Activated naive CD4-positive, alpha-beta T cell (primary cell): ENCODE measurements at places on chromosomes 7 and 10.

- DNase-seq = no peak
These were observed 2.5 kb downstream of the LSM8 start for GRCh38 chr7:118186501-118186900.

- DNase-seq = no peak
These were observed 15.3 kb downstream of the SLC25A13 start for GRCh38 chr7:96306385-96307125.

GRCh38 chr7:135213831-135214230 is 2.5 kb upstream of the WDR91 start:
- DNase-seq = no peak

DNA sequence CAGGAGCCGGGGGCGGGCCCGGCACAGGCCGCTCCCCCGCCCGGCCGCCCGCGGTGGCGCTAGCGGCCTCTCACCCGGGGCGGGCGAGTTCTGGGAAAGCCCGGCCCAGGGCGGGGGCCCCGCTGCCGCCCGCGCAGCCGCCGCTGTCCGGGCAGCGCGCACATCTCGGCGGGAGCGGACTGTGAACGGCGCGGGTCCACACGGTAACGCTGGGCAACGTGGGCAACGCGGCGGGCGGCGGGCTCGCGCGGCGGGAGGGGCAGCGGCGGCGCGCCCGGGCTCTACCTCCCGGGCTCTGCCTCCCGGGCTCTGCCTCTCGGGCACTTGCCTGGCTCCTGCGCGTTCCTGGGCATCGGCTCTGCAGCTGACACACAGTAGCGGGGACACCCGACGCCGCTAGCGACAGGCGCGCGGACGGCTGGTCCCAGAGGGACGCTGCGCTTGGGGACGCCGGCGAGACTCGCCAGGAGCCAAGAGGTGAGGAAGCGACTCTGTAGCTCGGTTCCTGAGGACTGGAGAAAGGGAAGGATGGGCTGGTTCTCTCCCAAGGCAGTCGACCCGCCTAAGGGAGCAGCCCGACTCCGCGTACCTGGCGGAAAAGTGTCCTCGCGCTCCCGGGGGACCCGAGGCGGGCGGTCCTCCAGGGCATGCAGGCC is at the start of gene PLCE1:
TSS of gene PLCE1 (plus strand) at position 150 of the 656 bp plus-strand sequence. CDS start 37,116 bp downstream, outside the sequence.
- DNase-seq = no peak

DNA sequence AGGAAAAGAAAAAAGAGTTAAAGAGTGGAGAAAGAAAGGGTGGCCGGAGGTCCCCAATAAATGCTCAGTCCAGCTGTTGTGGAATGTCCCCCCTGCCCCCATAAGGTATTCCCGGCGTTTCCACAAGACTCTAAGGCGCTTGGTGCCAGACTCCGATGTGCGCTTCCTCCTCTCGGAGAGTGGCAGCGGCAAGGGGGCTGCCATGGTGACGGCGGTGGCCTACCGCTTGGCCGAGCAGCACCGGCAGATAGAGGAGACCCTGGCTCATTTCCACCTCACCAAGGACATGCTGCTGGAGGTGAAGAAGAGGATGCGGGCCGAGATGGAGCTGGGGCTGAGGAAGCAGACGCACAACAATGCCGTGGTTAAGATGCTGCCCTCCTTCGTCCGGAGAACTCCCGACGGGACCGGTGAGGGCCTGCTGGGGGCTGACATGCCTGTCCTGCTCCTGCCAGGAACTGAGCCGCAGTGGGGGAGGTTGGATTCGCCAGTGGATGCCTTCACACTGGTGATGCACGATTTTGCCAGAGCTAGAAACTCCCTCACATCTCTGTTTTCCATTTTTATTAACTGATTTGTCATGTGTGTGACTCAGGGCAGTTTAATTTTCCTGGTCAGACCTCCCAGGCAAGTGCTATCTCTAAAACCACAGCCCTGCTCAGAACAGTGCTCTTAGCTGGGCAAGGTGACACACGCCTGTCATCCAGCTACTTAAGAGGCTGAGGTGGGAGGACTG is 34.2 kb downstream of the TACR2 start:
- no peak for DNase-seq

GRCh38 chr7:35784332-35784731 is 16.5 kb upstream of the SEPTIN7 start:
- no peak for DNase-seq

DNA sequence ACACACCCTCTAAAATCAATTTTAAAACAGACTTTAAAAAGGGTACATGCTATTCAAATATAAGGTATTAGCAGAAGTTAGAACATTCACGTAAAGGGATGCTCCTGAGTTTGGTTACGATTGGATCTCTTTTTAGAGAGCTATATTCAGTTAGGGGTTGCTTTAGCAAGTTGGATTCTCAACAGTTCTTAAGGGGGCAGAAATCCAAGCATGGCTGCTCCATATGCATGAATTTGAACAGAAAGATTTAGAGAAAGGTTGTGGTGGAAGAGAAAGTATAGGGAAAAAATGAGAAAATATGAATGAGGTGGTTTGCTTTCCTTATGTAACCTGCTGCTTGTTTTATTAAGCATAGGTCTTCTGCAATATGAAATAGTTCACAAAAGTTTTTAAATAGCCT is 855.1 kb downstream of the SORCS1 start:
- no peak for DNase-seq

- no peak for DNase-seq
These were observed 9.3 kb downstream of the ARL3 start for GRCh38 chr10:102704915-102705314.

DNA sequence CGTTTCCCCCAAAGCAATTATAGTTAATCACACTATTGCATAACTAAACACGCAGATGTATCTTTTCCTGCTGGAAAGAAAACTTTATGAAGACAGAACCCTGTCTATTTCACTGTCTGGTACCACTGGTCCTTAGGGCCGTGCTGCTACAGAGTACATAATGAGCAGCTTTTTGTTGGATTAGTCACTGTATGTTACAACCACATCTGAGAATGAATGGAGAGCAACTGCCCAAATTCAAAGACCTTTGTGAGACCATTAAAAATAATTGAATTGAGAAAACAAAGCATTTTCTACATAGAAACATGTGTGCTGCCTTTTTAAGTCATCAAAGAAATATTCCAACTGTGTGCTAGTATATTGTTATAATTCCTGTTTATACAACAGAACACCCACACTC is 111.3 kb upstream of the SORCS1 start:
- no peak for DNase-seq

DNA sequence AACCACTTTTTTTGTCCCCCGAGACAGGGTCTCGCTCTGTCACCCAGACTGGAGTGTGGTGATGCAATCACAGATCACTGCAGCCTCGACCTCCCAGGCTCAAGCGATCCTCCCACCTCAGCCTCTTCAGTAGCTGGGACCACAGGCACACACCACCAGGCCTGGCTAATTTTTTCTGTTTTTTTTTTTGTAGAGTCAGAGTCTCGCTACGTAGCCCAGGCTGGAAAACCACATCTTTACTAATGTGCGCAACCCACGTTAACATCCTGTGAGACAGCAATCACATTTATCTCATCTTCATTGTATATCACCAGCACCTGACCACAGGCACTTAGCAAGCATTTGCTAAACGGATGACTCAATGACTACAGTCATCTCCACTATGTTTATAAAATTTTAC is 77.8 kb upstream of the ATP6V0A4 start:
- DNase-seq = no peak

- no peak for DNase-seq
These were observed 59.0 kb downstream of the CCDC6 start for GRCh38 chr10:59847326-59847725.

GRCh38 chr10:106338486-106338885 is 826.0 kb downstream of the SORCS1 start:
- no peak for DNase-seq

DNA sequence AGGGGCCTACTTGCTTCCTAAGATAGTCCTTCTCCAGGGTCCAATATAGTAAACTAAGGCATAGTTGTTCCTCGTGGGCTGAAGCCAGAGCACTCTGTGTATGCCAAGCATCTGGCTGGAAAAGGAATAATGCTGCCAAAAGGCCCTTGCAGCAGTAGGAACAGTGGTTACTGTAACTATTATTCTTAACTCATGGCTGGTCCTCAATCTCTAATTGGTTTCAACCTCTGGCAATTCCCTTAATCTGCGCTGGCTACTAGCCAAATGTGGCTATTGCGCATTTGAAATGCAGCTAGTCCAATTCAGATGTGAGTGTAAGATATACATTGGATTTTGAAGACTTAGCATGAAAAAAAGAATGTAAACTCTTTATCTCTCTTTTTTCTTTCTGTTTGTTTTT is 27.8 kb upstream of the LBX1 start:
- DNase-seq = no peak

DNA sequence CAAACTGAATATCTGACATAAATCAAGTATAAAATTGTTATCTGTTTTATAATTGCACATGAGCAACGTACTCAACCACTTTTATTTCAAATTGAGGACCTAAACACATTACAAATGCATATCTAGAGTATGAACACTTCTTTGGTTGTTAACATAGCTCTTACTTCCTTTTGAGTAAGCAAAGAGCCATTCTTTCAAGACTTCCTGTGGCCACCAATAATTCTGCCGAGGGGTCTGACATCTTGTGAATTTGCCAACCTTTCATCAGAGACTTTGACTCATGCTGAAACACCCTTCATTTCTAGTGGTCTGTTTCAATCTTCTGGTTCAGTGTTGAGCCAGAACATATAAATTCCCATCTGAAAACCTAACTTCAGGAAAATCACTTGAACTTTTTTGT is 59.4 kb downstream of the CDK14 start:
- DNase-seq = no peak

GRCh38 chr7:24981171-24981951 is 1.4 kb upstream of the OSBPL3 start:
- DNase-seq = peak; percentile 27
